ENCODE measurements at places on chromosomes 13 and 19.

DNA sequence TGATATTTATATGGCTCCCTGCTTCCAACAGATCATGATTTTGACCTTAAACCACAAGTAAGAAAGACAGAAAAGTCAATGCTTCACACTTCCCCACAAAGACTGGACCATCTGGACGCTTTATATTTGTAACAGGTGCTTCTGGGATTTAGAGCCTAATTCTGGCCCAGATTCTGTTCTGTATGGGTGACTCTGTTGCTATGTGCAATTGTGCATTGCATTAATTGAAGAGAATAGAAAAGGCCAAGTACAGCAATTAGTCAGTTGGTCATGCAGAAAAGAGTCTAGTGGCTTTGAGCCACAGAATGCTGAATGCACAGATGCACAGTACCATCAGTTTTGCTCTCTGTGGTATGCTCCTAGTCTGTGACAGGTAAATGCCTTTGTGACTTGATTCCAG, 657.4 kb upstream of the ATXN8OS start:
- no peak for DNase-seq

GRCh38 chr19:47020132-47020805, 632 bp downstream of the NPAS1 start:
- DNase-seq: no peak

- no peak for DNase-seq
Observed at GRCh38 chr19:1672769-1673644, 20.6 kb upstream of the TCF3 start.

DNA sequence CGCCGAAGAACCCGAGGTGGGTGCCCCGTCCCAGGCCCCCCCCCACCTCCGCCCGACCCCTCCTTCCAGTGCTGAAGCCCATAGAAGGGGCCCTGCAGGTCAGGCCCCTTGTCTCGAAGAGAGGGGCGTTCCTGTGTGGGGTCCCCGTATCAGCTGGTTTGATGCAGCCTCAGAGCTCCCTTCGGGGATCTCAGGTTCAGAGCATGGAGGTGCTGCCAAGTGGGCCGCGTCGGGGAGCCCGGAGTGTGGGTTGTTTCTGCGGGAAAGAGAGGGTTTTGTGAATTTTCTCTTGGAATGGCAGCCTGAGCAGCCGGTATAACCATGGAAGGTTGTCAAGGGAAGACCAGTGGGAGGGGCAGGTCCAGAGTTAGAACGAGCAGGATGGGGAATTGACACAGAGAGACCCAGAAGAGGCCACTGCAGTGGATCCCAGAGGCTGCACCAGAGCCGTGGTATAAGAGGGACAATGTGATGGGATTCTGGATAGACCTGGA, 384 bp downstream of the TRAPPC2B start:
- DNase-seq: no peak

DNA sequence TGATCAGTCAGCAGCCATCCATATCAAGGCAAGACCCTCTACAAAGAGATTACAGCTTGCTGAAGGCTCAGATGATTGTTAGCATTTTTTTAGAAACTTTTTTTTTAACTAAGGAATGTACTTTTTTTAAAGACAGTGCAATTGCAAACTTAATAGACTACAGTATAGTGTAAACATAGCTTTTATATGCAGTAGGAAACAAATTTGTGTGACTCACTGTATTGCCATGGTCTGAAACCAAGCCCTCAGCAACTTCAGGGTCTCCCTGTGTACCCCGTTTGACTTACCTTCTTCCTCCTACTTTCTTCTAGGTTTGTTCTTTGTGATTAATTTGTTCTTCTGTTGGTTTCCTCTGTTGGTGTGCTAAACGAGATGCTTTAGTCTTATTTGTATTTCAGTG, 93.0 kb upstream of the TEX29 start:
- DNase-seq: no peak

DNA sequence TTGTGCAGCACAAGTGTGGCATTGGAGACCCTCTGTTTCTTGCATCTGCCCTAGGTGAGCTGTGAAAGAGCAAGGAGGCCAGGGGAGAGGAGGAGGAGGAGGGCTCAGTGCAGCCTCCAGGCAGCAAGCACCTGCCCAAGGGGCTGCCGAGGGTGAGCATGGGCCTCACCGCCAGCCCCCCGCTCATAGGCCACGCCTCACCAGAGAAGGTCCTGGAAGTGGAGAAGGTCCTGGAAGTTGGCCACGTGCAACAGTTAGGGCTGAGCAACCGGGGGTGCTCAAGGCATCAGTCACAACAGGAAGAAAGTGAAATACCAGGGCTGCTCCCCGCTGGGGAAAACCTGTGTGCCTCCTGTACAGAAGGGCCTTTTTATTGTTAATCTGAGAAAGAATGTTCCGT, 168.9 kb downstream of the TEX29 start:
- no peak for DNase-seq

- DNase-seq: peak; percentile 47
Observed at GRCh38 chr19:1767464-1767933, 14.2 kb downstream of the ONECUT3 start.

DNA sequence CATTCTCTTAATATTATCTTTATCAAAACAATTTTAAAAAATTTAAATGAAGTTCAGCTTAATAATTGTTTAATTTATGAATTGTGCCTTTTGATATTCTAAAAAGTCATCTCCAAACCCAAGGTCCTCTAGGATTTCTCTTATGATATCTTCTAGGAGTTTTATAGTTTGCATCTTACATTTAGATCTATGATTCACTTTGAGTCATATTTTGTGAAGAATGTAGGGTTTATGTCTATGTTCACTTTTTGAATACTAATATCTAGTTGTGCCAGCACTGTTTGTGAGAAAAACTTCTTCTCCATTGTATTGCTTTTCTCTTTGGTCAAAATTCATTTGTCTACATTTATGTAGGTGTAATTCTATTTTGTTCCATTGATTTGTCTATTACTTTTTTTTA, 1068.4 kb upstream of the SPRY2 start:
- DNase-seq: no peak

DNA sequence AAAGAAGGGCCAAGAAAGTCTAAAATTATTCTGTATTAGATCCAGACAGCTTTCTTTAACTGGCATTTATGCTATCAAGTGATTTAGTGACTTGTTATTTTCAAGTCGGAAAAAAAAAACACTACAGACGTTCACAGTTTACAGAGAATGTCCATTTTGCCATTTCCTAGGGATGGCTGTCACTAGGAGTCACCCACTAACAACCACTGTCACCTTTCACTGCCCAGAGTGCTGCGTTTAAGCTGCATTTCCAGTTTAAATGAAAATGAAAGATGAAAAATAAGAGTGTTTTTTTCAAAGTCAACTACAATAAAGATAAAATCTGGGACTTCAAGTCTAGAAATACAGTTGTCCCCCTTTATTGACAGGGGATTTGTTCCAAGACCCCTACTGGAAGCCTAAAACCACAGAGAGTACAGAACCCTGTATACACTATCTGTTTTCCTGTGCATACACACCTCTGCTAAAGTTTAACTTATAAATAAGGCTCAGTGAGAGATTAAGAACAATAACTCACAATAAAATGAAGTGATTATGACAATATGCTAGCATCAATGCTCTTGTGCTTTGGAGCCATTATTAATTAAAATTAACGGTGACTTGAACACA, 112.5 kb downstream of the SACS start:
- no peak for DNase-seq

DNA sequence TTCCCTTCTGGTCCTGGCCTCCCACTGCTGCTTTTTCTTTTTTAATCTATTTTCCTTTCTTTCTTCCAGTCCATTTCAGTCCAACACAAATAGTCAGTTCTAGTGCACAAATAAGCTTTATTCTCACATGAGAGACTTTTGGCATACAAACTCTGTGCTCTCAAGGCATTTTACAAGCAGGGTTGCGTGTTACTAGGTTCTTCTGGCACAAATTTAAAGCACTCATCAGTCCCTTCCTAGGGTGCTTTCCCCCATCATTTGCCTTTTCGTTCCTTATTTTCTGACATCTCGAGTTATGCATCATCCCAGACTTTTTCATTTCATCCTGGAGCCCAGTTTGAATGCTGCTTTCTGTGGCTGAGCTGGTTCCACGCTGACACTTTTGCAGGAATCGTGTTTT, 29.8 kb upstream of the IL17D start:
- DNase-seq: no peak

DNA sequence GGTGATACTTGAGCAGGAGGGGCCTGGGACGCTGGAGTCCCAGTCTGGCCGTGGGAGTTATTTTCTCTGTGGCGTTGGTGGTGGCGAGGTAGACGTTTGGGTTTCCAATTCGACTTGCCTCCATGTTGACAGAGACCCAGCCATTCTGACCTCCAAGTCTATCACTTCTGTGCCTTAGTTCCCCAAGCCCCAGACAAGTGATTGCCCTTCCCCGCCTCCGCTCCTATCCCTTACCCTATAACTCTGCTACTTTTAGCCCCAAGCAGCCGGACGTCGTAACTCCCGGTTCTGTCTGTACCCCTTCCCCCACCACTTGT, 549 bp downstream of the TIMM50 start:
- DNase-seq: no peak

GRCh38 chr19:15869109-15869555, 28.7 kb downstream of the CYP4F2 start:
- DNase-seq: peak; percentile 14

DNA sequence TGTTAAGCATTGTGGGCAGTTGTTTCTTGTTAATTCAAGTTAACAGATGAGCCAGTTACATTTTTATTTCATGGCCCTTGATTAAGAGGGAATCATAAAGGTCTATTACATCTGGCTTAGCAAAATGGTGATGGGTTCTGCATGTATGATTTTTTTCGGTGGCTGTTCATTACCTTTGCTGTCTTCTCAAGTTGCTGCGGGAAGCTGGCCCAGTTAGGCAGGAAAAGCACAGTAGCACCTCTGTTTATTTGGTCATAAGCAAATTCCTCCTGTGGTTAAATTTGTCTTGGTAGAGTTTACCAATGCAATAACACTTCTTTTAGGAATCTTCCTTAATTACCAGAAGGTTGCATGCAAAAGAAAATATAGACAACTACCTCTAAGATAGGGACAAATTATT, 104.5 kb downstream of the FRY start:
- no peak for DNase-seq

- no peak for DNase-seq
Observed at GRCh38 chr13:24052547-24053518, 107.7 kb upstream of the SPATA13 start.

- no peak for DNase-seq
Observed at GRCh38 chr13:110261166-110262081, 45.5 kb downstream of the COL4A1 start.

DNA sequence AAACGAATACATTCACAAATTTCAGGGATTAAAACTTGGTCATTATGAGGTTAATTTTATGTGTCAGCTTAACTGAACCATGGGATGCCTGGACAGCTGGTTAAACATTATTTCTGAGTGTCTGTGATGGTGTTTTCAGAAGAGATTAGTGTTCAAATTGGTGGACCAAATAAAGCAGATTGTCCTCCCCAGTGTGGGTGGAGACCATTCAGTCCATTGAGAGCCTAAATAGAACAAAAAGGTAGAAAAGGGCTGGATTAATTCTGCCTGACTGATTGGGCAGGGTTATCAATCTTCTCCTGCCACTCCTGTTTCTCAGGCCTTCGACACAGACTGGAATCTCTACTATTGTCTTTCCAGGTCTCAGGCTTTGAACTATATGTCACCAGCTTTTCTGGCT, 203.8 kb upstream of the SLITRK6 start:
- no peak for DNase-seq

DNA sequence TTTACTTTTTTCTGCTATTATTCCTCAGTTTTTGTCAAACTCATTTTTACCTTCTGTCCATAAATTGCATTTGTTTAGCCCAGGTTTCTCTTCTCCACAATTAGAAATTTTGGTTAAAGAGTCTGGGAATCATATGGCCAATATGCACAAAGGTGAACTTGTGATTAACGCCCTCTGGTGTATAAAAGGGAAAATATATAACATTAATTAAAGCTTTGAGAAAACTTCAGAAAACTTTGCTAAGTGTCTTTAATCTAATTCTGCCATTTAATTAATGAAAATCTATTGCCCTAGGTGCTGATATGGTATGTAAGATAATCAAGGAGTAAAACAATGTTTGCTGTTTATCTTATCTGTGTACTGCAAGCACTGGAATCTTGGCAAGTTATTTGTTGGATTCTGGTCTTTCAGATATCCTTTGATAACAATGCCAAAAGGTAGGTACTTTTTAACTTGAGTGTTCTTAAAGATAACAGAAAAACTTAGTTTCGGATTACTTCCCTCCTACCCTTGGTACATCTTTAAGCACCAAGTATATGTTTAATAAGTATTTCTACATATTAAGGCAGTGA, 402.6 kb downstream of the SUCLA2 start:
- DNase-seq: no peak

- no peak for DNase-seq
Observed at GRCh38 chr13:100561599-100562204, 26.9 kb downstream of the GGACT start.

- peak; percentile 81 for DNase-seq
Observed at GRCh38 chr19:41298348-41298964, 11.5 kb upstream of the CCDC97 start.

GRCh38 chr13:41603917-41604316, 146.6 kb downstream of the RGCC start:
- DNase-seq: no peak

DNA sequence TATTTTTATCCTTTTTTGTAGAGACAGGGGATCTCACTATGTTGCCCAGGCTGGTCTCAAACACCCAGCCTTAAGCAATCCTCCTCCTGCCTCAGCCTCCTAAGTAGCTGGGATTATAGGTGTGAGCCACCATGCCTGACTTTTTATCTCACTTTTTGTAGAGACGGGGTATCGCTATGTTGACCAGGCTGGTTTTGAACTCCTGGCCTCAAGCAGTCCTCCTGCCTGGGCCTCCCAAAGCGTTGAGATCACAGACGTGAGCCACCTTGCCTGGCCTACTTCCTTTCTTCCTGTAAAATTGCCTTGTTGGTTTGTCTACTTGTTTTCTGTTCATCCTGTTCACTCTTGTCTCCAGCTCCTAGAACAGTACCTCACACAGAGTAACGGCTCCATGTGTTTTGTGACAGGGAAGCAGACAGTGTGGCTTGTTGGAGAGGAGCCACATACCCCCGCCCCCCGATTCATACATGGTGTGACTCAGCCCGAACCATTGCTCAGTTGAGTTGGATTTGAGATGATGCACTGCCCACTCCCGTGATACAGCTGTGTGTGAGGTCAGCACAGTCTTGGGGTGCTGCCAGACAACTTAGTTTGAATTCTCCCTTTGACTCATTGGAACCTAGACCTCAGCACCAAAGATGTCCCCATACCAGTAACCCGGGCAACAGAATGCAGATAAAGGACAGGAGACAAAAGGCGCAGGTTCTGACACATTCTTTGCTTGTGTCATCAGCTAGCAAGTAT, 34.2 kb downstream of the GPR42 start:
- peak; percentile 4 for DNase-seq

- no peak for DNase-seq
Observed at GRCh38 chr13:103556681-103557080, 490.5 kb upstream of the SLC10A2 start.

- DNase-seq: peak; percentile 15
Observed at GRCh38 chr19:827710-828321, at the start of gene AZU1. Gene AZU1, plus strand, starts transcription at chr19:827837. Its CDS starts 10 bp downstream, at chr19:827847.

DNA sequence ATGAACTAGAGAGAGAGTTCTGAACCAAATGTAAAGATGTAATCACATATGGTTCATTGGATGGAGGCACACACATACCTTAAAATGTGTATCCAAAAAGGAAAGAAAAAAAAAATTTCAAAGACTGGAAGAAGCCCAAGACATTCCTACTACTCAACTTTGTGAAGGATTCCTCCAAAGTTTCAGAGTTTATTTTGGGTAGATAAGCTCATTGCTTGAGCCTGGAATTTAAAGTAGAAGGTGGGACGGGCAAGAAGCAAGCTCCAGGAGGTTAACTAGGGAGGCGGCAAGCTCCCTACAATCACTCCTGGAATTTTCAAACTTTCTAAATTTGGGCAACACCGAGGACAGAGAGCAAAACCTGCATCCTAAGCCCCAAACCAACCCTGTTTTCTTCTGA, 1.9 kb downstream of the TSHZ3 start:
- no peak for DNase-seq

GRCh38 chr13:46010148-46010547, 42.4 kb downstream of the ZC3H13 start:
- DNase-seq: no peak
